ENCODE measurements at places on chromosomes 5 and 9.

DNA sequence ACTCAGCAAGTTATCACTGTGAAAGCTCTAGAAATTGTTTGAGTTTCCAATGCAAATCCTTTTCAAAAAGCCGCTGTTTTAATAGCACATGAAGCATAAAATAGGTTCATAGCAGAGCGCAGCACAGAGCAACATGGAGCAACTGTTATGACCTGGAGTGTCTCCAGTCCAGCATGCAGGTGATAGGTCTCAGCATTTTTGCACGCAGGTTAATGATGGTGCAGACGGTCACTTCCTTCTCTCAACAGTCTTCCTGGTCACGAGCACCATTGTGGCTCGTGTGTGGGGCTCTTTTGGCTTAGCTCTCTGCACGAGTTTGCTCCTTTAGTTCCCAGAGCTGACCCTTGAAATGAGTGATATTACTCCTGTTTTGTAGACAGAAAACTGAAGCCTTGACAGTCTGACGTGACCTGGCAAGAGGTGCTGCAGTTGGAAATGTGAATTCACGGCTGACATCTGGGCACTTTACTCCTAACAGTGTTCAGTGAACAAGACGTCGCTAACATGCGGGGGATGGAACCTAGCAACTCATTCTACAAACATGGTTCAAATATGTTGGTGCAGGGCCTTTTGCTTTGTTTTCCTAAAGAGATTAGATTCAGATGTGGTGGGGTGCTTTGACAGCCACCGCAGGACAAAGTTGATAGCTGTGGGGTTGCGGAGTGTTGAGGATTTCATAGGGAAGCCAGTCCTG, 10.0 kb downstream of the TENT4A start:
- no peak for DNase-seq

- DNase-seq: no peak
Observed at GRCh38 chr5:54148858-54149257, 161.5 kb downstream of the ARL15 start.

- DNase-seq: no peak
Observed at GRCh38 chr5:171379961-171380360, 7.7 kb upstream of the NPM1 start.

- no peak for DNase-seq
Observed at GRCh38 chr9:123717581-123718175, 212.2 kb downstream of the DENND1A start.

DNA sequence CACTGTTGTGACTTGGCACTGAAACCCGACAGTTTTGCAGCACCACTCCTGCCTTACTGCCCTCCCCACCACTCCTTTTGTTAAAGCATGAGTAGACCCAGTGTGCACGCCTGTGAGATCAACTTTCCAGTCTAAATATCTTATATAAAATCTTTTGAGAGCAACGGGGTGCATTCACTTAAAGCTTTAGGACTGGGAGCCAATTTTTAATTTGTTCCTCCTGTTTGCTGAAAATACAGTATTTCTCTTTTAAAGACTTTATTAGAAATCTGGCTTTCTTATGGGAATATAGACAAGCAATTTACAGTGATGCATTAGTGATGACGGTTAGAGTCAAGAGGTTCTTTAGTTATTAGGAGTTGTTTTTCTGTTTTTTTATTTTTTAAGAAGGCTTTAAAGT, 397.5 kb downstream of the TMEM167A start:
- DNase-seq: no peak

GRCh38 chr9:84702471-84702870, 32.9 kb downstream of the NTRK2 start:
- DNase-seq: no peak

DNA sequence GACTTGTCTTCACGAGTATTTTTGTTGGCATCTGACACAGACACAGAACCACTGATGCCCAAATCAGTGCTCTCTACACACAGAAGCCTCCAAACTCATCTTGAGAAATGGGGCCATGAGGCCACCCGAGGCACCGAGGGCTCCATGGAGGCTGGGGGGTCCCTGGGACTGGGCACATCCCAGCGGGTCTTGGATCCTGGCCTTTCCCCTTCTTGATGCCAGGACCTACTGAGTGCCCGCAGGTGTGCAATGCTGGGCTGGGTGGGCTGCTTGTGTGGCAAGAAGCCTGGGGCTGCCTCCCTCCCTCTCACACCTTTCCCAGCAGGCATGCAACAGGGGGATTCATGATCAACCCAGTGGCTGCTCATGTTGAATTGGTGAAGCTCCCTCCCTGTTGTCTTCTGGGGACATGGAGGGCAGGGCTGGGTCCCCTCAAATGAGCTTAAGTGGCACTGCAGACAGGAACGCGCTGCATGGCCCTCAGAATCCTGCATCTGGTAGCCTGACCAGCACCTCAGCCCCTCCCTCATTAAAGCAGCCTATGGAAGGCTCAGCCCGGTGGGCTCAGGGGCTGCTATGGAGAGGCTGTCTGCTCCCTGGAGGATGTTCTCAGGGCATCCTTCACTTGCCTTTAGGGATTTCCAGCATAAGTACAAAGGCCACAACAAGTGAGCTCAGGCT, 63.7 kb upstream of the SIMC1 start:
- DNase-seq: no peak

GRCh38 chr9:87751423-87751822, 25.5 kb downstream of the CTSL start:
- DNase-seq: no peak

DNA sequence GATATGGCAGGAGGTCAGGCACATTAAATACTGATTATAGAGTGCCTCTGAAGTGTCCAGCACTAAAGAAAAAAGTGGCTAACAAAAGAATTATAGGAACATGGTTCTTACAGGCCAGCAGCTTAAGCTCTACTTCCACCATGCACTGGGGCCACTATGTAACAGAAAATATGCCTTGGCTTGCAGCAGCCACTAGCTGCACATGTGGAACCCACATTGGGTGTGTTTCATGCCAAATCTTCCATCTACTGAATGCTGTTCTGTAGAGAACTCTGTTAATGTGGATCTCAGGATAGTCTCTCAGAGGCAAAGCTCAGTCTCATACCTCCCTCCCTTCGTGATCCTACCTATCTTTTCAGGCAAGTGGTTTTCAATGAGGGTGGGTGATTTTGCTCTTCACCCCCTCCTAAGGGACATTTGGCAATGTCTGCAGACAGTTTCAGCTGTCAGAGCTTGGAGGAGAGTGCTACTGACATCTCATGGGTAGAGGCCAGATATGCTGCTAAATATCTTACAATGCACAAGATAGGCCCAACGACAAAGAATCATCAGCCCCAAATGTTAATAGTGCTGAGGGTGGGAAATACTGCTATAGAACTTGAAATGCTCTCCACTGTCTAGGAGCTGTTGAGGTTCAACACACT, 218.9 kb downstream of the TARS1 start:
- no peak for DNase-seq

GRCh38 chr9:37921168-37921510, 17.2 kb upstream of the SLC25A51 start:
- DNase-seq: no peak

DNA sequence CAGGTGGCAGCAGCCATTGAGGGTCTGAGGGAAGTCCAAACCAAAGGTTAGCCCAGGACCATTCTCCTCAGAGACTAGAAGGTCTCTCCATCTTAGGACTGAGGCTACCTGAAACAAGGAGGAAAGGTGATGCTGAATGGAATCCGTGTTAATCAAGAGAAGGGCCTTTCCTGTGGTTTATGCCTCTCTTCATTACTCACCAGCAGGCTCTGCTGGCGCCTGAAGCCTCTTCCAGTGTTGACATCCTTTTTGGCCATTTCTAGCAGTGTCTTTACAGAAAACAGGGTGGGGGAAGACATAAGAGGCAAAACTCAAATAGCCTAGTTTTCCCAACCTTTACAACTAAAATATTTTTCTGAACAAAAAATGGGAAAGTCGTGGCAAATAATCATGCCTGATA, 98.0 kb downstream of the ENC1 start:
- DNase-seq: no peak

DNA sequence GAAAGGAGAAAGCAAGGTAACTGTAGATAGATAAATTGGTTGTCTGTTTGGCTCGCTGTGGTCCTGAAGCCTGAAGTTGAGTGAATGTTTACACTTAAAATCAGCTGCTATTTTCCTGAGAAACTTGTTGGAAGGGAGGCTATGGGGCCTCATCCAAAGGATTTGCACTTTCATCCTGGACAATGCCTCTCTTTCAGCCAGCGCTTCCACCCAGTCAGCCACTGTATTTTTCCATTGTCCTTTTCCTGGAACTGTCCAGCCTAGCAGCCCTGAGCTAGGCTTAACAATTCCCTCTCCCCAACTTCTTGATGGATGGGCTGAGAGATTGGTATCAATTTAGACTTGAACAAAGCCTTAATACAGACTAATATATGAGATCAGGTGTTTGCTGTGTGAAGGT, 429.2 kb downstream of the DMAC1 start:
- no peak for DNase-seq

GRCh38 chr5:170254056-170254455, 21.3 kb downstream of the C5orf58 start:
- DNase-seq: peak; percentile 93

- DNase-seq: peak; percentile 46
Observed at GRCh38 chr9:95127249-95128176, 190.0 kb downstream of the FANCC start.

DNA sequence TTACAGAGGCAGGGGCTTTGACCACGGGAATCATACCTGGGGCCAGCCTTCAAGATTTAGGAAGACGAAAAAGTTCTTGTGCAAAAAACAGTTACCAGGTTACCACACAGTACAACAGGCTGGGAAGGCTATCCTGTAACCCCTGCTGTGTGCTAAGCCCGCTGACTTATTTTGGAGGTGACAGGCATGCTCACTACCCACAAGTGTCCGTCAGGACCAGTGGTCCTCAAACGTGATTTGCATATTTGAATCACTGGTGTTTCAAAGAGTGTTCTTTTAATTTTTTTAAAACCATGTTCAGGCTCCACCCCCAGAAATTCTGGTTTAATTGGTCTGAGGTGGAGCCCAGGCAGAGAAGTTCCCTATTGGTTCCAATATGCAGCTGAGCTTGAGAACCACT, 146.6 kb downstream of the TTLL11 start:
- DNase-seq: no peak

- DNase-seq: no peak
Observed at GRCh38 chr5:90438100-90438499, 28.5 kb upstream of the CETN3 start.

- no peak for DNase-seq
Observed at GRCh38 chr5:141787376-141787775, 90.8 kb downstream of the PCDH1 start.

DNA sequence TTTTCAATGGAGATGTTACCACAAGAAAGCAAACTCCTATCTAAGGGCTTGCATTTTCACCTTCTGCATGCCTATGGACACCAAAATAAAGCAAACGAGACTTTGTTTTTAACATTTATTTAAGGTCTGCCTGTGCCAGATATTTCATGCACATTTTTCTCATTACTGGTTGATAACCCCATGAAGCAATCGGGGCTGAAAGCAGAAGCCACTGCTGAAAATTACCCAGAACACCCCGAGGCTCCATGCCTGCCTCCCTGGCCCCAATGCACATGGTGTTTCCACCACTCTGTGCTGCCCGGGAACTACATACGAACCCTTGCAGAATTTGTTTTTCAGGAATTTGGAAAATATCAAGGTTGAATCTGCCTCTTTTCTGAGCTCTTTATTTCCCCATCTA, 240.1 kb downstream of the NR2F1-AS1 start:
- no peak for DNase-seq

DNA sequence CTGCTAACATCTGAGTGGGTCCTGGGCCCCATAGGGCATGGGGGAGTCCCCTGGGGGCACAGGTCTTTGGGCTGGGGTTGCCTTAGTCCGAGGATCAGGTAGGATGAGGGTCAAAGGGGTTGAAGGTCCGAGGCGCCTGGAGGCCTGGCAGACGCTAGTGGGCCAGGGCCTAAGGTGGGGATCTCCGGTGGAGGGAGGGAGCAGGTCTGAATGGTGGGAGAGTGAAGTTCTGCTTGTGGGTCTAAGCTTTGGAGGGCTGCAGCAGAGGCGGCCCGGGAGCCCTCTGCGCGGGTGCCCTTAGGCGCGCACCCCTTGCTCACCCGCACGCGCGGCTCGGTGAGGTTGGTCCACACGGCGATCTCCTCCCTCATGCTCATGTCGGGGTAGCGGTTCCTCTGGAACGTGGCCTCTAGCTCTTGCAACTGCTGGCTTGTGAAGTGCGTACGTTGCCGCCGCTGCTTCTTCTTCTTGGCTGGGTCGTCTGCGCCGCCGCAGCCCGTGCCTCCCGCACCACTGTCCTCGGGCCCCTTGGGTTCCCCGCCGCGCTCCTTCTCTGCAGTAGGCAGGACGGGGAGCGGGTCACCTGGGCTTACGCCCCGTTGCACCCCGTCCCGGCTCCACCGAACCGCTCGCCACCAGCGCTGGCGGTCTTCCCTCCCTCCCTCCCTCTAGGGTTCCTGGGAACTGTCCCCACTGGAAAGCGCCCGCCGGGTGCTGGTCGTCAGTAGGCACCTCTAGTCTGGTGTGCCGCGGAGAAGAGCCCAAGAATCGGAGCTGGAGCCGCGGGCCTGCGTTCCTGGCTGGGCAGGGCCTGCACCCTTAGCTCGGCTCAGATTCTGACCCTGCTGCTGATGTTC, 2.8 kb downstream of the PITX1 start:
- DNase-seq: no peak

DNA sequence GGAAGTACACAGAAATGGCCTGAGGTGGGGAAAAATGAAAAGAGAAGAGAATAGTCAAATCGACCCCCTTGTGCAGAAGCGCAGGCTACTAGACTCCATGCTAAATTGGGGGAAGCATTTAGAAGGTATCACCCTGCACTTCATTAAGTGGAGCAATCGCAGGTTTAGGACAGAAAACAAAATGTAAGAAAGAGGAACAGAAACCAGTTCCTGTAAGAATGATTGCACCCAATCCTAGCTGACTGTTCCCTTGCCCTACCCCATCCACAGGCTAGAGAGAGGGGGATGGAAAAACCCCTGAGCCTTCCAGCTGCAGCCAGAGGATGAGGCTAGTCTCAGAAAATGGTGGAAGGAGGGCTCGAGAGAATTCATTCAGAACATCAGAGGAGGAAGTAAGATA, 23.9 kb upstream of the PPP1R2B start:
- DNase-seq: no peak

- DNase-seq: no peak
Observed at GRCh38 chr5:96780626-96781025, 27.1 kb downstream of the ERAP1 start.

DNA sequence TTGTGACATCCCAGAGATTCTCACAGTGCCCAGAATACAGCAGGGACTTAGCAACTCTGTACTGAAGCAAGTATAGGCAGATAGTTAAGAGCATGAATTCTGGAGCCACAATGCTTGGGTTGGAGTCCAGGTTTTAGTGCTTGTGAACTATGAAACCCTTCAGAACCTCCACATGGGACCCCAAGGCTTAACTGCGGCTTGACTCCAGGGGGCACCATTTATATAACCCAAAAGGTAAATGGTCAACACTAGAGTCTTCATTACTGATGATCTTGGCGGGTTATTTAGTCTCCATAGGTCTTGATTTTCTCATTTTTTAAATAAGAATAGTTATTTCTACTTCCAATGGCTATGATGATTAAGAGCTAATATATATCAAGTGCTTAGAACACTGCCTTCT, 390.3 kb downstream of the TAF11L14 start:
- no peak for DNase-seq

DNA sequence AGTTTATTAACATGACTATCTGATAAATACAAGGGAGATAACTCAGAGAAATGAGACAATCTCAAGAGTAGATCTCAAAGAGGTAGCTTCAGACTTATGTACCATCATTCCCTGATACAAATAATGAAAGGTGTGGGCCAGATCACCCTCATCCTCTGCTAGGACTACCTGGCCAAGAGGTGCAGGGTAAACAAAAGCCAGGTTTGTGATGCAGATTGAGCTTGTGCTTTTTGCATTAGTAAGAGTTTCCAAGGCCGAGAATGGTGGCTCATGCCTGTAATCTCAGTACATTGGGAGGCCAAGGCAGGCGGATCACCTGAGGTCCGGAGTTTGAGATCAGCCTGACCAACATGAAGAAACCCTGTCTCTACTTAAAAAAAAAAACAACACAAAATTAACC, 8.9 kb upstream of the SPIN1 start:
- DNase-seq: no peak
